Stimulated activated CD4-positive, alpha-beta T cell treated with anti-CD3 and anti-CD28 coated beads, TNF-alpha, amount 100 ng/mL, for 24 hours (primary cell): ENCODE measurements at places on chromosomes 4 and X.
A peak's percentile ranks its signal among the peaks of the same experiment; 100 is the strongest.

DNA sequence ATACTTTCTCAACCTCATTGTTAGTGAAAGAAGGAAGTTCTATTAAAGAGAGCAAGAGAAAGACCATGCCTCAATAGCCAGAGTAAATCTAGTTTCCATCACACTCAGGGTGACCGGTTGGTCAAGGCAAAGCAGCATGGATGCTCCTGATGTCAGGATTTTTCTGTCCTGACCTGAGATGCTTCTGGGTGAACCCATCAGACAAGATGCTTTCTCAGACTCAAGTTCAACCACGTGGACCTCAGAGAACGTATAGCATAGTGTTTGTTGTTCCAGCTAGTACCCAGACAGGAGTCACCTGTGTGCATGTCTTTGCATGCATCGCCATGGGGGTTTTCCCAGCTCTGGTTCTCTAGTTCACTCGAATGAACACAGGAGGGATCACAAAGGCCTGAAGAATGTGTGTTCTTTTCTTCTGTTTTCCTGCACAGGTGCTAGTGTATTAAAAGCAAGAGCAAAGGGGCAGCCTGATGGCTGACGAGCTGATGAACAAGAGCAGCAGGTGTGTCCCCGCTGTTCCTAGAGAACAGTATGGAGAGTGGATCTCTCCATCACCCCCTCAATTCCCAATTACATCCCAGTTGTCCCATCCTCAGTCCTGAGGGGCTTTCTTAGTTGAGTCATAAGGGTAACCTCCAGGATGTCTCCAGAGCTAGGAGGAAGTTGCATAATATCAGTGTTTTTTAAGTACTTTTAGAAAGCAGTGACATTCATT, 110.5 kb upstream of the ENPP6 start:
- peak; percentile 21 for DNase-seq

DNA sequence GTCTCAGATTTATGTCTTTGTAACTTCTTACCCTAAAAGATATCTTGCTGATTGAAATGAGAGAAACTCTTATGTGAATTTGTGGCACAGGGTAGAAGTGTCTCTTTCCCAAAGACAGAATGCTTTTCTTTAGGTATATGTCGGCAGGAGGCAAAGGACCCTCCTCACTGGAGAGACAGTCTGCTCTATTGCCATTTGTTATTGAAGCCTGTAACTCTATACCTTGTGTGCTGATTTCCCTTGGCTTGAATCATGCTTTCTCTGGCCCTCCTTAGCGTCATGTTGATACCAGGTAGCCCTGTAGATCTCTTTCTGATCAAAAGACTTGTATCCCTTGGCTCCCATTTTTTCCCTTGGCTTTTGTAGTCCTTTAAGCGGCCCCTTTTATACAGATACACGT, 284.3 kb downstream of the CXXC4 start:
- DNase-seq = no peak

DNA sequence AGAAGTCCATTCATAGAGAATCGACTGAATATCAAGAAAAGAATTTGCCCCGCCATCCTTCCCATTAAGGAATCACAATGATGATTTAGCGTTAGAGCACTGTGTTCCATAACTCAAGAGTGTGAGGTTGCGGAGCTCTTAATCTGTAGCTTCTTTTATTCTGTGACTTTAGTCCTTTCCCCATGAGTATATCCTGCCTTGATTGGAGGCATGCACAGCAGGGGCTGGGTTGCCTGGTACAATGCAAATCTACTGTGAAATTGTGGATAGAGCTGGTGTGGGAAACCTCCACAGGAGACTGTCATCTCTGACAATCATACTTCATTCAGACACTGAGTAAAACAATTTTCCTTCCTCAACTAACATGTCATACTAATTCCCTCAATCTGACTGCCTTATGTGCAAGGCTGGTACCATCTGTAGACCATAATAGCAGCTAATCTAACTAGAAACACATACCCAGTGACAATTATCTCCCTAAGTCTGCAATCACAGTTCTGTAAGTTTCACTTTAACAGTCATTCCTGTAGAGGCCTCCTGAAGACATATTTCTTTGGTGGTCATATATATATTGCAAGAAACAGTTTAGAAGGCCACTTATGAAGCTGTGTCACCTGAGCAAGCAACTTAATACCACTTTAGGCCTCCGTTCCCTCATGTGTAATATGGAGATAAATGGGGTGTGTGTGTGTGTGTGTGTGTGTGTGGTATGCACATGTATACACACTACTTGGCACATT, 355.2 kb upstream of the FAM241A start:
- no peak for DNase-seq

- no peak for DNase-seq
These were observed 21.8 kb downstream of the SPRY1 start for GRCh38 chr4:123418351-123418931.

DNA sequence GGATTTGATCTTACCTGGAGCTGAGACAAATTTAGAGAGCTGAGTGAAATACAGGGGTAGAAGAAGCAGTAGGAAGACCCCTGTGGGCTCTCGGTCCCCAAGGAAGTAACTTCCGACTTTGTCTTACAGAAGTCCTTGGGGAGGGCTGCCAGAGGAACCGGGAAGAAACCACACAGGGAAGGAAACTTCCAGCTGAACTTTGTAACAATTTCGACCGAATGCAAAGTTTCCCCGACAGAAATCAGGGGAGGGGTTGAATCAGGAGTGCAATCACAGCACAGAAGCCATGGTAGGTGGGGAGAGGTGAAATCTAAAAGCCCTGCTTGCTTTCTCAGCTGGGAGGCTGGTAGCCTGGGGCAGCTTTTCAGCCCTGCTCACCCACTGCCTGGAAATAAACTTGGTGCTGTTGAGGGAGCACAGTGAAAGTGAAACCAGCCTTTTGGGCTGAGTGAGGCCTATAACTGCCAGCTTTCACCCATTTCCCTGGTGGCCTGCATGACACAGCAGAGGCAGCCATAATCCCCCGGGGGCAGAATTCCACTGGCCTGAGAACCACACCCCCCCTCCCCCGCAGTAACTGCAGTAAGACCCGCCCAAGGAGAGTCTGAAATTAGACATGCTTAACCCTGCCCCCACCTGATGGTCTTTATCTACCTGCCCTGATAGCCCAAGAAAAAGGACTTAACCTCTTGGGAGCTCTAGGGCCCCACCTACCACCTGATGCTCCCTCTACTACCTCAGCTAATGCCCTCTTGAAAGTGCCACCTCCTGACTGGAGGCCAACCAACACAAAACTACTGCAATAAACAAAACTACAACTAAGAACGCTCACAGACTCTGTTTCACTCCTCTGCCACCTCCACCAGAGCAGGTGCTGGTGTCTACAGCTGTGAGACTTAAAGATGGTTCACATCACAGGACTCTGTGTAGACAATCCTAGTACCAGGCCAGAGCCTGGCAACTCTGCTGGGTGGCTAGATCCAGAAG, 248.2 kb downstream of the PARM1 start:
- DNase-seq = no peak

- DNase-seq = no peak
These were observed 177.3 kb upstream of the SLIT2 start for GRCh38 chr4:20074450-20074849.

- no peak for DNase-seq
These were observed 100.5 kb downstream of the PTCHD1 start for GRCh38 chrX:23435108-23435507.

- DNase-seq = no peak
These were observed 20.0 kb downstream of the SH3KBP1 start for GRCh38 chrX:19867411-19867732.

GRCh38 chr4:2489081-2489805, 20.3 kb downstream of the RNF4 start:
- DNase-seq = no peak

GRCh38 chr4:153466081-153466948, at the start of gene TMEM131L:
TMEM131L (plus strand) TSS chr4:153466360; CDS start chr4:153466398, 38 bp downstream.
- DNase-seq = peak; percentile 54

GRCh38 chrX:37347420-37347819, 1.7 kb upstream of the PRRG1 start:
- DNase-seq = no peak

DNA sequence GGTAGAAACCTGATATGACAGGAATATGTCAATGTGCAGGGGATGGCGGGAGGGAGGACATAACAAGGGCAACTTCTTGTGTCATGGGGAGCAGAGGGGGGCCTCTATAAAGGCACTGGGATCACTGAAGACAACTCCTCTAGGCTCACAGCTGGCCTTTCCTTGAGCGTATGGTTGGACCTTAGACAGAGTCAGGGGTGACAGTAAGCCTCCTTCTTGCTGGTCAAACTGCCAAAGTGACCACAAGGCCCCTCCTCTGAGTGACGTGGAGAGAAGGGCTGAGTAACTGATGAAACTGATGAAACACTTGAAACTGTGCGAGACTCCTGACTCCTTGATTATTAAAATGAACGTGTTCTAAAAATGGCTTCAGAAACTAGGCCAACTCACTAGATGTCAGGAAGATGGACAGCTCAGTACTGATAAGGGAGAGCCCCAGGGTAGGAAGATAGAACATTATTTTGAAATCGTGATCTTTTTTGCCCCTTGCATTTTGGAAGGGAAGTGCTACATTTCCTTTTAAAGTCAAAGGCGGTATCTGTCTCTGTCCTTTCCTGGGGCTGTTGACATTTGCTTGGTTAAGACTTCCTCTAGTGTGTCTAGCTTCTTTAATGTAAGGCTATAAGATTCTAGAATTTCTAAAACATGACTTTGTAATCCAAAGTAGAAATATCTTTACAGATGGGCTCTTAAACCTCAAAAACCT, 1.6 kb downstream of the RAB33A start:
- DNase-seq = peak; percentile 41

DNA sequence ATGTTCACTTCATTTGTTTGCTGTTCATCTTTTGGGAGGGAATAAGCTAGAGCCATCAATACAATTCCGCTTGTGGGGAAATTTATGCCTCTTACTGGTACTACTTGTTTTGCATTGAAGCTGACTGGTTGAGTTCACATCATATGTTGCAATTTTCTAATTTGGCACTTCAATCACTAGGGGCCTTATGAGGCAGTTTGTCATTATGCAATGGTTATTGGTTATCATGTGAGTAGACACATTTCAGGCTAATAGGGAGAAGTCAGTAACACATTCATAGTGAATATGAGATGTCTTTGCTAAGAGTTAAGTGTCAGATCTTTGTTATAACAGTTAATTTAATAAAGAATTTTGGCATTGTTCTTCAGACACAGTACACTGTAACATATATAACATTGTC, 5.0 kb downstream of the RPL36A start:
- no peak for DNase-seq

- DNase-seq = no peak
These were observed 48.8 kb downstream of the FAM13A start for GRCh38 chr4:89008166-89008565.

DNA sequence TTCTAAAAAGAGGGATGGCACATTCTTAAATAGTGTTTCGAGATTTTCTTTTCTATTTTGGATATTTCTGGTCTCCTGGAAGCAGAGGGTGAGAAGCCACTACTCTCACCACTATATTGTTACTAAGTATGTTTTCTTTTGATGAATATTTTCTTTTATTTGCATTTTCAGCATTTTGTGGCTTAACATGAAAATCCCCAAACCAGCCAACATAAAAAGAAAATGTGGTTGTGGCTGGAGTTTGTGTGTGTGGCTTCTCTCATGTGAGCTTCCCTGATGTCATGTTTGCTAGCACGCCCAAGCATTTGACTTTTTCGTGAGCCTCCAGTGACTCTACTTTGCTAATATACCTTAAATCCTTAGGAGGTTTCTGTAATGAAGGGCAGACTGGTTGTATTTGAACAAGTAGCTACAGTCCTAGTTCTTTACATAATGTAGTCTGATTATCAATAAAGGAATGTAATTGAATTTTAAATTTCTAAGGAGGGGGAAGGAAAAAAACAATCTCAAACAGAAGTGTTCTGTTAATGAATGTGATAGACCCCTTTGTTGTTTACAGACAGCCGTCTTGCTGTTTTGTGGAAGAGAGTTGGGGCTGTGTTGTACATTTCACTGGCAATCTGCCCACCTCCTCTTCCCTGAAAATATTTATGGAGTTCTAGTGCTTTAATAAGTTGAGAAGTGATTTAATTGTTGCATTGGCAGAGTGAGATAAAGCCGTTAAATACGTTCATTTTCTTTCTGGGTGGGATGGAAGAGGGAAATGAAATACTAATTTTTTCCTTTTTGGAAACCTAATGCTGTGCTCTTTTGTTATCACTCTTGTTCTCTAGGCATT, 114.6 kb downstream of the ARHGAP10 start:
- DNase-seq = no peak

- no peak for DNase-seq
These were observed 30.0 kb downstream of the ANXA3 start for GRCh38 chr4:78581618-78582017.

GRCh38 chr4:180538384-180539057, 1704.7 kb upstream of the TENM3 start:
- no peak for DNase-seq

GRCh38 chrX:48786341-48786800, at the start of gene GATA1:
GATA1 (plus strand) TSS chrX:48786590; CDS start chrX:48791110, 4,520 bp downstream.
- no peak for DNase-seq

DNA sequence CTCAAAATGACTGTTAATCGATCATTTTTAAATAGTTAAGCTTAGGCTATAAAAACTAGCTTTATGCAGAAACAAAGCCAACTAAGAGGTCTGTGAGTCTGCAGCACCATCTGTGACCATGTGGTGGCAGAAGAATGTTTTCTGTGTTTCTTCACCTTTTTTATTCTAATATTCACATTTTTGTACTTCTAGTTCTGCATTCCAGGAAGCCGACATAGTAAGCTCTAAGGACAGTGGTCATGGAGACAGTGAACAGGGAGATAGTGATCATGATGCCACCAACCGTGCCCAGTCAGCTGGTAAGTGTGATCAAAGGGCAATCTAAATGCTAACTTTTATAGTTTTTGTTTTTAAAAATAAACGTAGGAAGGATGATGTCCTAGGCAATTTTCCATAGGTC, 5.6 kb downstream of the PCDH10 start:
- no peak for DNase-seq

- no peak for DNase-seq
These were observed 21.8 kb upstream of the AREG start for GRCh38 chr4:74423104-74423503.

DNA sequence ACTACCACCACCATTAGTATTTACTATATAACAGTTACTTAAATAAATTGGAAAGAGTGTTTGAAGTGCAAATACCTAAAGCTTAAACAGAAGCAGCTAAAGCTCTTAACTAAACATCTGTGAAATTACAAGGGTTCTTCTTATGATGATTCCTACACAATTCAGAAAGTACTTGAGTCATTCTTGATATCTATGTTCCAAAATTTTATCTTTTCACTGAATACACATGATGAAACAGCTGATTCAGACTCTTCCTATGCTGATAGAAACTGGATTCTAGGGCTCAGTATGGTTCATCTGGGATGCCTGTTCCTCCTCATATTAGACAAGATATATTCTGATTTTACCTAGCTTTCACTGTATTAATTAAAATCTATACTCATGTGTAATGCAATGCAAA, 13.6 kb downstream of the EREG start:
- no peak for DNase-seq
